Transverse colon (tissue), 4 donors: ENCODE measurements at places on chromosomes 1 and 21.

DNA sequence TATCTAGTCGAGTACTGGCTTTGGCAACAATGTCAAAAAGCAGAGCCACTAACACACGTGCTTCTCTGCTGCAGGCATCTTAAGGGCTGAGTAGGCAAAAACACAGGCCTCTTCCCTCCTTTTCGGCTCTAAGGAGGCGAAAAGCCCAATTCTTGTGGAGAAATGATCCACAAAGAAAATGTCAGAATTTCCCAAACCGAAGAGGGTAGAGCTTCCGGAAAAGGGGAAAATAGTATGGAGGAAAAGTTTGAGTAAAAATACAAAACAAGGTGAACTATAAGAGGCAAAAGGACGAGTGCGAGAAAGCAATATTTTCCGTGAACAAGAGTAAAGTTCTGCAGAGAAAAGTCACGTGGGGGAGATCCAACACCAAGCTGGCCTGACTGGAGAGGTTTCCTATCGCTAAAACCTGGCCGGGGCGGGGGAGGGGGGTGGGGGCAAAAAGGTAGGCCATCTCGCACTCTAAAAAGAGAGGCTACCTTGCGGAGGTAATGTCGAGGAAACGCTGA is 551 bp downstream of the ZRANB2 start:
- DNase-seq = no peak
- H3K27me3 ChIP-seq = no peaks in the 10 kb centered on the region
- peak overlapping the region; percentile 78 for H3K4me3 ChIP-seq
- peaks cover 28% of the 10 kb centered on the region for H3K4me1 ChIP-seq

DNA sequence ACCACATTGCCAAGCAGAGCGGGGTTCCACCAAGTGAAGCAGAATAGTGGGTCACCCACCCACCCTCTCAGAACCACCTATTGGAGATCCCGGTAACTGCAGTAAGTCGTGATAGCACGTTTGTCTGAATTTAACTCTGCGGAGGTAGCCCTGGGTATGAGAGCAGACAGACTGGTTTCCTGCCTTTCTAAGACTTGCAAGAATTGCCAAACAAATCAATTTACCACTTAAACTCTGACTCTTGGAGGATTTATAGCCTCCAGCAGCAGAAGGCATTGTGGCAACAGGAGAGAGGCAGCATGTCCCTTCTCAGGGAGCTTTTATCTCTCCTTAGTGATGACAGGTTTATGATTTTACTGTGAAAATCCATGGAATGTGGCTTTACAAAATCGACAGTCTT is 287.9 kb upstream of the FMN2 start:
- no peak for DNase-seq
- H3K36me3 ChIP-seq = no peaks in the 10 kb centered on the region
- no peaks in the 10 kb centered on the region for H3K27me3 ChIP-seq
- H3K27ac ChIP-seq = no peak overlapping the region
- no peak overlapping the region for H3K4me3 ChIP-seq
- no peaks in the 10 kb centered on the region for H3K4me1 ChIP-seq

DNA sequence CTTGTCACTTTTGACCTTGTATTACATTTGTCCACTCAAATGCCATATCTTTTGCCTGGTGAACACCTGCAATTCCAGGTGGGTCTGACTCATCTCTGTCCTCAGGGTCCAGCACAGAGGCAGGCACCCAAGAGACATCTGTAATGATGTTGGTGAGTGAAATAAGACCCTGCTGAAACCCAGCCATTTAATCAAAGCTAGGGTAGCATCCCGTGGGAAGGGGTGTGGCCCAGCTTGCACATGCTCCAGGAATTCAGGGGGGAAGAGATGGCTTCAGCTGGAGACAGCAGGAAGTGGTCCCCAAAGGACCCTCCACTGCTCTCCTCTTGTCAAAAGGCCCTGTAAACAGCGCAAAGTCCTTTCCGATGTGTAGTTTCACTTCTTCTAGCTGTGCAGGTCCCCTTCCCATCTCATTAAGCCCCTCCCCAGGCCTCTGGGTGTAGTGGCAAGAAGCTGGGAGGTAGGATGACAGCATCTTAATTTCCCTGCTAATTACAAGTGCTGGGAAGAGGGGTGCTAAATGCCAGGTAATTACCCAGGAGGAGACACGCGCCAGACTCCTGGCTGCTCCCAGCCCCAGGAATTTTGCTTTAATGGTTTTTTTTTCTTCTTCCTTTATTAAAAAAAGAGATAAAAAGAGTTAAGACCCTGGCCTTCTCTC is 54.4 kb upstream of the TRABD2B start:
- no peak overlapping the region for H3K4me3 ChIP-seq
- no peaks in the 10 kb centered on the region for H3K4me1 ChIP-seq
- no peaks in the 10 kb centered on the region for H3K36me3 ChIP-seq
- no peak for DNase-seq
- H3K27me3 ChIP-seq = no peaks in the 10 kb centered on the region
- no peak overlapping the region for H3K27ac ChIP-seq

GRCh38 chr1:21673277-21673780 is 4.2 kb upstream of the RAP1GAP start:
- H3K36me3 ChIP-seq = no peaks in the 10 kb centered on the region
- no peak overlapping the region for H3K27ac ChIP-seq
- H3K4me1 ChIP-seq = peaks cover 27% of the 10 kb centered on the region
- DNase-seq = peak; percentile 36

DNA sequence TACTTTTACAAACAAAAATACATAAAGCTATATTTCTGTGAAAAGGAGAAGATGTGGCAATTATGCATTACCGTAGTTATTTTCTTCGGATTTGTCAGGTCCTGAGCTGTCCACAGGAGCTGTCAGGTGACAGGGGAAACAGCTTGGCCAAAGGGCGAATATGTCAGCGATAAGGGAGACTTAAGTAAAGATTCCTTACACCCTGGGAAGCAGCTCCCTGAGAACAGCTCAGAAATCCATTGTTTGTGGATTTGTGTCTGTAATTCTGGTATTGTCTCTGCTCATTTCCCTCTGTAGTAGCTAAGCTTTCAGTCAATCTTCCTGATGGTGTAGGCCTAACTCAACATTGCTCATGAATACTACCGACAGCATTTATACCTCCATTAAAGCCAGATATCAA is 7.1 kb upstream of the CD34 start:
- DNase-seq = no peak
- H3K36me3 ChIP-seq = no peaks in the 10 kb centered on the region
- H3K4me1 ChIP-seq = no peaks in the 10 kb centered on the region
- peak overlapping the region; percentile 5 for H3K27ac ChIP-seq
- no peak overlapping the region for H3K4me3 ChIP-seq

DNA sequence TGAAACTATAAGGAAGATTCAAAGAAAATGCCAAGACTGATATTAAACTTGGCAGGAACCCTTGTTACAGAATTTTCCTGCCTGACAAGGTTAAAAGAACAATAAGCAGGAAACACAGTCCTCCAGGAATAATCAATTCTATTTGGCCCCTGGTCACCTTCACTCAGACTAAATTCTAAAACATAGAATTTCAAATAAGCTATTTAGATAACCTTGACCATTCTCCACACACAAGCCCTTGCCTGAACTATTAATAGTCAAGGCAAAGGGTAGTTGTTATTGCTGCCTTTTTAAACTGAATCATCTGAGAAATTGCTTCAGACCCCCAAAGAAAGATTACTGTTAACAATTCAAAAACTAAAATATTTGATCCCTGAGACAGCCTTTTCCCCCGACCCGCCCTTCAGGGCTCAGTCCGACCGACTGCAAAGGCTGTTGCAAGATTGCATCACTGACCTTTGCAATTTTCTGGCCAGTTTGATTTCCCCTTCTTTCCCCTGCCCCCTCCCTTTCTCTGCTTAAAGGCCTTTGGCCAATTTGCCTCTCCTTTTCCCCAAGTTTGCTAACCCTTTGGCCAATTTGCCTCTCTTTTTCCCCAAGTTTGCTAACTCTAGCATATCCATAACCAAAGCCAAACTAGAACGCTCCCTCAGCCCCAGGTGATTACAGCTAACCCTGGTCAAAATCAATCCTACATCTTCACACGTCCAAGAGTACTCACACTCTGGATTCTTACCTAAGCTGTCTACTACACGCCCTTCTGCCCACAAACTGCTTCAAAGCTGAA is 1.4 kb upstream of the G0S2 start:
- peaks cover 8% of the 10 kb centered on the region for H3K4me1 ChIP-seq
- no peak for DNase-seq
- no peaks in the 10 kb centered on the region for H3K27me3 ChIP-seq

DNA sequence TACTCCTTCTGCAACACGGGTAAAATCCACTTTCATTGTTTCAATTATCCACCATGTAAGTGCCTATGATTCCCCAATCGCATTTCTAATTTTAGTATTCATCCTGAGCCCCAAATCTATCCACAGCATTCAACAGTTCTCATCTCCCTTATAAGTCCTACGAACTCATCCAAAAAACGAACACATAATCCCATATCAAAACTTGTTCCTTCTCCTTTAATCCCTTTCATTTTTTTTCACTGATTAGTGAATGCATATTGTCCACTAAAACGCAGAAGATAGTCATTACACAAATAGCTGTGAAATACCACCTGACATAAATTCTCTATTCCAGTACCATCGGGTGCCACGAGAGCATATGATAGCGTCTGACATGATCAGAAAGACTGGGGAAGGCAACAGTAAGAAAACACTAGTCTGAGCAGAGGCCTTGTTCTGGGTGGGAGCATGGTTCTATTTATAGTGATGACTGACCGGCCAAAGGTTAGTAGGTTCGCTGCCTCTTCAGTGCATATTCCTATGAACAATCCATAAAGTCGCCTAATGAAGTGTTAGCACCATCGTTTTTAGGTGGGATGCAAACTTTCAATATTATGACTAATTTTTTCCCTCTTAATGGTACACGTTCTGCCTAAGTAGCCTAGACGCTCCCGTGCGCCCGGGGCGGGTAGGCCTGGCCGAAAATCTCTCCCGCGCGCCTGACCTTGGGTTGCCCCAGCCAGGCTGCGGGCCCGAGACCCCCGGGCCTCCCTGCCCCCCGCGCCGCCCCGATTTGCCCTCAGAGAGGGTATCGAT is 648 bp downstream of the ATP5PF start:
- peak overlapping the region; percentile 48 for H3K4me3 ChIP-seq
- DNase-seq = no peak
- peak overlapping the region; percentile 97 for H3K27ac ChIP-seq
